ENCODE measurements at places on chromosomes 6 and 20.

- DNase-seq: no peak
These were observed 4.5 kb upstream of the CYP24A1 start for GRCh38 chr20:54178256-54178655.

GRCh38 chr20:59775687-59776055, 157.8 kb downstream of the SYCP2 start:
- DNase-seq: no peak

DNA sequence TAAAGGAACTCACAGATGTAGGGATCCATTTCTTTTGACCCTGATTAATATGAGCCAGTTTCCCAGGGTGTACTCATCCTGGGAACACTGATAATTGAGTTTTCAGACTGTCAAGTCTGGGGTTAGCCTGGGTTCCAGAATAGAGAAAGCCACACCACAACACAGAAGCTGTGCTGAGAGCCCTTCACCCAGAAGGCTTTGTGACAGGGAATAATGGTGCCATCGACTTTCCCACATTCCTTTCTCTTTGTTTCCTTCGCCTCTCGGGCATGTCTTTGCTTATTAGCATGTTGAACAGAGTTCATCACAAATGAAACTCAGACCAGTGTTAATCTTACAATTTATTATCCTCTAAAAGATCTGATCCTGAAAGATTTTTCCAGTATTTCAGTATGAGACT, 95.0 kb downstream of the TCP11 start:
- DNase-seq: no peak

DNA sequence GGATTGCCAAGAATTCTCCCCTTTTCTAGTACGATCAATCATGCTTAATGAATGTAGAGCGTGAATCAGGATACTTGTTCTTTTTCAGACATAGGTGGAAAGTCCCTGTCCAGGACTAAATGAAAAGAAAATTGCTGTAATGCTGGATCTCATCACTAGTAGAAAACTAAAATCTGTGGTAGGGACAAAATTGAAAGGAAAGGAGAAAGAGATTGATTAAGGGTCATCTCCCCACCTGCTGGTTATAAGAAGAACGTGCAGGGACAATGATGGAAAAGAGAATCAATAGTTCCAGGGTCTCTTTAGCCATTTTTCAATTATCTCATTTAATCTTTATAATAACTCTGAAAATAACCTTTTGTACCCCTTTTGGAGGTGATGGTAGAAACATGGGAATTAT, 18.7 kb upstream of the HLA-DRB1 start:
- DNase-seq: no peak

- no peak for DNase-seq
These were observed 192.8 kb downstream of the LY86 start for GRCh38 chr6:6781172-6781872.

GRCh38 chr6:130065609-130066156, 47.3 kb downstream of the L3MBTL3 start:
- no peak for DNase-seq

- DNase-seq: no peak
These were observed 1.6 kb downstream of the SLC22A7 start for GRCh38 chr6:43299338-43300293.

DNA sequence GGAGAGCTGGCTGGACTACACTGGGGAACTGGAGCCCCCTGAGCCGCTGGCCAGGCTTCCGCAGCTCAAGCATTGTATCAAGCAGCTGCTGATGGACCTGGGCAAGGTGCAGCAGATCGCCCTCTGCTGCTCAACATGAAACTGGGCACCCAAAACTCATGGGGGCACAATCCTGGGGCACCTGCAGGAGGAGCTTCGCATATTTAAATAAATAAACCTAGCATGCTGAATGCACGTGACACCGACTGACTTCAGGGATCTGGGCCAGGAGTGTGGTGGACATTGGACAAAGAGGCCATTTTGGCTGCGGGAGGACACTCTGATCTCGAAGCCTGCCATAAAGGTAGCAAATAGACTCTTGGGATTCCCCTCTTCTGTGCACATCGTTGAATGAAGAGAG, 6.8 kb downstream of the SCAND1 start:
- no peak for DNase-seq

- no peak for DNase-seq
These were observed 22.8 kb downstream of the CST5 start for GRCh38 chr20:23856736-23857135.

DNA sequence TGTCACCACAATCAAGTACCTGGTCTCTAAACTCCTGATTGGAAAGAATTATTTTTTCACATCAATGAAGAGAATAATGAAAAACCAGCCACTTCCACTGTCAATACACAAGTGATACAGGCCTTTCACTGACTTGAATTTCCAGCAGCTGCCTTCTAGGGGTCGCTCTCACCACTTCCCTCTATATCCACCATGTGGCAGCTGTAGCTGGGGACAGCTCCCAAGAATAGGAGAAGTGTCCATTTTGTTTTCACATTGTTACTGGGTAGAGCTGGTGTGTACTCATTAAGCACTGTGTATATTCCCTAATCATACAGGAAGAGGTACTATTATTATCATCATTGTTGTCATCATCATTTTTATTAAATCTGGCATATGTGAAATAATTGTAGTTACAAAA, 438.4 kb upstream of the SPTLC3 start:
- DNase-seq: no peak

GRCh38 chr6:136341967-136342366, 52.3 kb upstream of the BCLAF1 start:
- DNase-seq: no peak

- DNase-seq: no peak
These were observed 45.3 kb downstream of the RRBP1 start for GRCh38 chr20:17636523-17637412.

GRCh38 chr20:36153736-36154699, 522 bp upstream of the EPB41L1 start:
- no peak for DNase-seq

DNA sequence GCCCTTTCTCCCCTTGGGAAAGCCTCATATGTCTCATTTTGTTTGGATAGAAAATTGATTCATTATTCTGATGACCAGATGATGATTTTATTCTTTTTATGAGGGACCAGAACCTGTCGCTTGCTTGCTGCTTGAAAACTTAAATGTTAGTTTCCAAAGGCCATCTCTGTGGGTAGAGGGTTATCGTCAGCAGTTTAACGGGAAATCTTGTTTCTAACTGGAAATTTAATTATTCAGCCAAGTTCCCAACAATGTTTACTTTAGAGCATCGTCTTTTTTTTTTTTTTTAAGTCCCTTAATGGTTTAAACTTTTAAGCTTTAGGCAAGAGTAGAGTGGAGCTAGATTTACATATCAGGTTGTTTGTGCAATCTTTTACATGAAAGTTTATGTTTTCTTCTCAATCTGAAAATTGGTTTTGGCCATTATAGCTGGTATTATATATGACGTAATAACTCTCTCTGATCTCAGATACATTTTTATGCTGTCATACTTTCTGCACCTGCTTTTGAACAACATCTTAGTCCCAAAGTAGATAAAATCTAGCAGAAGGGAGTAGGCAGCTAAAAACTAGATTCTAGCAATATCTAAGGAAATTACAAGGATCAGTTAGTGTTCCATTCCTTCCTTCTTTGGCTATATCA, 93.9 kb downstream of the FOXO3 start:
- DNase-seq: no peak

DNA sequence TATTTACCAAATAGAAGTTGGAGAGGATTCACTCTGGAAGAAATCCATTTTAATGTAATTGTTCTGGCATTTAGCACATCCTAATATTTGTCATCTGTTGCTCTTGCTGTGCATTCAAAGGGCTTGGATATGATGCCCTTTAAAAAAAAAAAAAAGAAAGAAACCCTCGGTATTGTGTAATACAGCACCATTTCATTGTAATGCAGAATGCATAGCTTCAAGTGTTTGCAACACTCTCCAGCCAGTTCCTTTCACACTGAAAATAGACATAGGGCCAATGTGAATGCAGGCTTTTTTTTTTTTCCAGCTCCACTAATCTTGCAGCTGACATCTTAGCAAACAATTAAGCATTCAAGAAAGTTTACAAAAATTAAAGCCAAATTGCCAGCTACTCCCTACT, 197.4 kb upstream of the POU3F2 start:
- no peak for DNase-seq

DNA sequence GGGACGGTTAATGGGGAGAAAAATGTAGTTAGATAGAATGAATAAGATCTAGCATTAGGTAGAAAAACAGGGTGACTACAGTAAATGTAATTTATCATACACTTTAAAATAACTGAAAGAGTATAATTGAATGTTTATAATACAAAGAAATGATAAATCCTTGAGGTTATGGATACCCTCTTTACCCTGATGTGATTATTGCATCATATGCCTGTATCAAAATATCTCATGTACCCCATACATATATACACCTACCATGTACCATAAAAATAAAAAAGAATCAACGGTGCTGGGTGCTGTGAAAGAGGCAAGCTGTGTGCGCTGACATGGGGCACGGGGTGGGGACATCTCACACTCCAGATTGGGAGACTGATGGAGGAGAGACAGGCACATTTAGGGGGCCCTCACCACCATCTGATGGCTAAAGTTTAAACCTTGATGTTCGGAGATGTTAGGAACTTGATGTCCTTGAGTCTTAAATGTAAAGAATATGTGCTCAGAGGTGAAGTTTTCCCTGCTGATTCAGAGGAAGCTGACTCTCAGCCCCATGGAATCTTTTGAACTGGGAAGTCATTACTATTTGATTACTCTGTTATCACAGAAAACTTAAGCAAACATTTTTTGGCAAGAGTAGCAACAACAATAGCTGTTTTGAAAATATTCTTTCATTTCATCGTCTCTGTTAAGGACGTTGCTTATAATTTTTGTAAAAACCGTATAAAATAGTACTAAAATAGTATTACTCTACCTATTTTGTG, 26.4 kb upstream of the RFPL4B start:
- no peak for DNase-seq

- DNase-seq: no peak
These were observed 1207.2 kb upstream of the CITED2 start for GRCh38 chr6:140581601-140582000.

GRCh38 chr6:79072640-79073181, 5.3 kb downstream of the PHIP start:
- no peak for DNase-seq

DNA sequence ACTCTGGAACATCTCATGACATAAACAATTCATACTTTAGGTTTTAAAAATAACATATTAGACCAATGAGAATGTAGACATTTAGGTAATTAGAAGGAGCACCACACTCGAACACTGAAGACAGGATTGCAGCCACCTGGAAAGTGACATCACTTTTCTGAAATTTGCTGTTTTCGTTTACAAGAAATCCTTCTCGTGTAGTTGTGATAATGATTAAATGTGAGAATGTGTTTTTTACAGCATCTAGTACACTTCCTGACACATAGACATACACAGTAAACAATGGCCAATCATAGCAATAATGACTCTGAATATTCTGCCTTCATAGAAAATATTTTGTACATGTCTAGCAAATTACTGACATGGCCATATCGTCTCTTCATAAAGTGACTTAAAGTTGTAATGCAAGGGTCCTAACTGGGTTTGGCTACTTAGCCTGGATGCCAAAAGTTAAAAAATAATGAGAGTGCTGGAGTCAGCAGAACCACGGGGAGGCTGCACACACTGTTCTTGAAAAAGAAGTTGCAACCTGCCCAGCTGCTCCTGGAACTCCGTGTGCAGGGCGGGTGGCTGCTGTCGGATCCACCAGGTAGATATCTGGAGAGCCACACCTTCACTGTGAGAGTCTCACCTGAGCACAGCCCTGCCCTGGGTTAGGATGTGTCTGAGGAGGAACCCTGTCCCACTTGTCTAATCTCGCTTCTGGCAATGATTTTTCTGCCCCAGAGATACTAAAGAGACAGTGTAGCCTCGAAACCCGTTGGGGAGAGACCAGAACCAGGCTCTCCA, 212.9 kb downstream of the QKI start:
- no peak for DNase-seq

- DNase-seq: no peak
These were observed 107.5 kb downstream of the TCP11 start for GRCh38 chr6:35033683-35034082.

- no peak for DNase-seq
These were observed 44.8 kb downstream of the POPDC3 start for GRCh38 chr6:105135056-105135455.

GRCh38 chr20:1391640-1392442, 1.0 kb downstream of the FKBP1A start:
- no peak for DNase-seq

- DNase-seq: peak; percentile 38
These were observed 8.9 kb downstream of the EHMT2 start for GRCh38 chr6:31888276-31889258.

DNA sequence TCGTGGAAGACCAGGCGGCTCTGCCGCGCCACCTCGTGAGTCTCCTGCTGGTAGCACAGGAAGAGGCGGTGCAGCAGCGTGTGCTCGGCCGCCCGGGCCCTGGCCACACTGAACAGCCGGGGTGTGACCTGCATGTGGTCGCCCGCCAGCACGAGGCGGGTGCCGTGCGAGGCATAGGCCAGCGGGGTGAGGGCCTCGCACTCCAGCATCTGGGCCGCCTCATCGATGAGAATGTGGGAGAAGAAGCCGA, 7.0 kb downstream of the HELZ2 start:
- DNase-seq: no peak

GRCh38 chr6:44787254-44787834, 399.8 kb downstream of the CDC5L start:
- no peak for DNase-seq

DNA sequence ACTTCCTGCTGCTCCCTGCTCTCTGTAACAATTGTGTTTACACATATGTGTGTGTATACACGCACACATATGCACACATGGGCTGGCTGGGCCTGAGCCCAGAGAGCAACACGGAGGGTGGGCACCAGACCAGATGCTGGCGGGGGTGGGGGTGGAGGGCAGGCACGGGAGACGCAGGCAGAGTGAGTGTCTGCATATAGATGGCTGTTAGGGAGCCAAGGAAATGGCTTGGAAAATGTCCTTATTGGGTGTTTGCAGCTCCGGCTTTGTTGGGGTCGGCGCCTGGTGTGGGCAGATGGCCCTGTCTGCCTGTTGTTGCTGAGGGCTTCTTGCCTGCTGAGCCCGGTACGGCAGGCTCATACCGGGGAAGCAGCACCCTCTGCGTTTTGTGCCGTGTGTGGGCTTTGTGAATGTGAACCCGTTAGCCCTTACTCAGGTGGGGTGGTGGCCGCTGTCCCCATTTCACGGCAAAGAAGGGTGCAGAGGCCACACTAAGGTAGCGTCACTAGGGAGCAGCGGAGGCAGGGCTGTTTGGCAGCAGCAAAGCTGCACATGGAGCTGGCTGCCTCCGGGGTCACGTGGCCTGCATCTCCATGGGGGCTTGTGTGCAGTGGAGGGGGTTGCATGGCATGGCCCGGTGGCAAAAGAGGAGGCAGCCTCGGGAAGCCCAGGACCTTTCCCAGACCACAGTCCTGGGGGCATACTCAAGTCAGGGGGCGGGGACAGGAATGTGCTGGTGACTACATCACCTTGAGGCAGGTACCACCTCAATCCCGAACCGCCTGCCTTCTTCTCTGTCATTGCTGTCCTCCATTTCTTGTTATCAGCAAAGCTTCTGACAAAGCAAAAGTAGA, 47.4 kb upstream of the SRF start:
- DNase-seq: no peak

Data from stimulated activated CD8-positive, alpha-beta memory T cell treated with anti-CD3 and anti-CD28 coated beads, Interleukin-4, amount 100 ng/mL, for 4 hours (primary cell).